Activated T-helper 1 cell treated with anti-CD3 and anti-CD28 coated beads, Interleukin-2, amount 50 U/mL, for 16 hours (primary cell): ENCODE measurements at places on chromosomes 5 and 9.

GRCh38 chr9:135132008-135132407, 44.5 kb downstream of the OLFM1 start:
- DNase-seq: no peak

DNA sequence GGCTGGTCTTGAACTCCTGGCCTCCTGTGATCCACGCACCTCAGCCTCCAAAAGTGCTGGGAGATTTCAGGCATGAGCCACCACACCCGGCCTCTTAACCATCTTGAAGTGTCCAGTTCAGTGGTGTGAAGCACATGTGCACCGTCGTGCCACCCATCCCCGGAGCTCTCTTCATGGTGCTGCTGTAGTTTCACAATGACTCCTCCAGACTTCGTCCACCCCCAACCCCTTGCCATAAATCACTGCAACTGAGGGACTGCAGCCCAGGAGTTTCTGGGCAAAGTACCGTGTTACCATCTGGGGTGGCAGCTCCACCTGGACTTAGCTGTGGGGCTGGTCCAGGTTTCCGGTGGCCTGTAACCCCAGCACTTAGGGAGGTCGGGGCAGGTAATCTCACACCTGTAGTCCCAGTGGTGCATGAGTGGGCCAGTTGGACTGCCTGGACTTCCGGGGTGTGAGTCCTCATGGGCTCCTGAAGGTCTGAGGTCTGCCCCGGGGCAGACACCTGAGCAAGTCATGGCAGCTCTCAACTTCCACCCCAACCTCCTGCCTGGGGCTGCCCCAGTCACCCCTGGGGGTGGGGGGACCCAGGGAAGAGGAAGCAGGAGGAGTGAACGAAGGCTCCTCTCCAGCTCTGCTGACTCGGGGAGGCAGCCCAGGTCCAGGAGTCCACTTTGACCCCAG, 6.6 kb upstream of the N4BP3 start:
- no peak for DNase-seq

GRCh38 chr5:132222649-132223038, 5.0 kb downstream of the P4HA2 start:
- no peak for DNase-seq

DNA sequence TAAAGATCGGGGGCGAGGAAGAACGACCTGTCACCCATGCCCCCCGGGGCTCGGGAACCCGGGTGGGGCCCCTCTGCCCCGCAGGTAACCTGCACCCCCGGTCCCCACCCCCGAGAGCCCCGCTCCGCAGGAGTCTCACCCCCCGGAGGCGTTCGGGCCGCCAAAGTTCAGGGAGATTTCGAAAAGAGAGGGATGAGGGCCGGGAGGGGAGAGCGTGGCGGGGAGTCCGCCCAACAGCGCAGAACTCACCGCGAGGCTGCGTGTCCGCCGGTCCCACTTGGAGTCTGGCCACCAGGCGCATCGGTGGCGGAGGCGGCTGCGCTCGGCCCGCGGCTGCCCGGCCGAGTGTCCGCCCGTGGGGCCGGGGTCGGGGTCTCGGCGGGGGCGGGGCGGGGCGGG, at the start of gene PHF19:
PHF19 (minus strand) TSS at position 347 of the 399 bp plus-strand sequence. CDS start 2,447 bp downstream, outside the sequence.
- no peak for DNase-seq

- no peak for DNase-seq
Measured at GRCh38 chr5:607541-608428, 4.4 kb upstream of the CEP72 start.
